ENCODE measurements at places on chromosomes 6 and 20. TPM values are rescaled to one million over a fixed set of nuclear protein-coding genes. Genes with fewer than 3 reads are reported as not detected.

GRCh38 chr20:12790859-12791258 lies 217.9 kb upstream of the SPTLC3 start:
- DNase-seq = no peak

The MARCKS gene
- 29.1 TPM for polyA plus RNA-seq

The RSPH4A gene
- 0.55 TPM for polyA plus RNA-seq

DNA sequence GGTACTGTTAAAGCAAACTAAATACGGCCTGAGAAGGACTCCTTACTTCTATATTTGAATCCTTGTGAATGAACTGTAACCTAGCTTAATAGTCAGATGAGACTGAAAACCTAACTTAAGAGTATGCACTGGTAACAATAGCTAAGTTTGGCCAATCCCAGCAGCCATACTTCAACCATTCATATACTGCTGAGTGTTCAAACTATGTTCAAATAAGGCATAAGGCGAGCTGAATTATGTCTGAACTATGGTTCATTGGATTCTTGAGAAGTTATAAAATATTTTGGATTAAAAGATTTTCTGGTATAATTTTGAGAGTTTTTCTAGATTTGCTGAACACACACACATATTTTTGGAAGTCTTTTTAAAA lies 2.2 kb downstream of the SMPDL3A start:
- no peak for DNase-seq

- peak; percentile 55 for DNase-seq
Observed at GRCh38 chr6:134372603-134373281, 54.8 kb upstream of the SGK1 start.

The JPH2 gene
- polyA plus RNA-seq = 7.5 TPM

The LTA gene
- polyA plus RNA-seq = 0.43 TPM

DNA sequence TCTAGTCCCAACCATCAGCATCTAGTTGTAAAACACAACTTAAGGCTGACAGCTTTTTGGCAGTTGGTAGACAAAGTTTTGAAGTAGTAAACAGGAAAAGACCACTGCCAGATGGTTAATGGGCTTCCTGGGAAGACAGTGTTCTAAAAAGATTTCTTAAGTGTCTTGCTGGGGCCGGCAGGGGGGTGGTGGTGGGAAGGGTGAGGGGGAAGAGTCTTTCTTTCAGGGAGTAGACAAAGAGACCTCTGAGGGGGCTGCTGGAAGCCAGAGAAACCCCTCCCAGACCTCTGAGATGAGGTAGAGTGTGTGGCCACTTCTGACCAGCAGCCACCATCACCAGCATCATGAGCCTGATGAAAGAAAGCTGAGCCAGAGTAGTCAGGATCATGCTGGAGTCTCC lies 784.9 kb downstream of the TENT5A start:
- DNase-seq = no peak

DNA sequence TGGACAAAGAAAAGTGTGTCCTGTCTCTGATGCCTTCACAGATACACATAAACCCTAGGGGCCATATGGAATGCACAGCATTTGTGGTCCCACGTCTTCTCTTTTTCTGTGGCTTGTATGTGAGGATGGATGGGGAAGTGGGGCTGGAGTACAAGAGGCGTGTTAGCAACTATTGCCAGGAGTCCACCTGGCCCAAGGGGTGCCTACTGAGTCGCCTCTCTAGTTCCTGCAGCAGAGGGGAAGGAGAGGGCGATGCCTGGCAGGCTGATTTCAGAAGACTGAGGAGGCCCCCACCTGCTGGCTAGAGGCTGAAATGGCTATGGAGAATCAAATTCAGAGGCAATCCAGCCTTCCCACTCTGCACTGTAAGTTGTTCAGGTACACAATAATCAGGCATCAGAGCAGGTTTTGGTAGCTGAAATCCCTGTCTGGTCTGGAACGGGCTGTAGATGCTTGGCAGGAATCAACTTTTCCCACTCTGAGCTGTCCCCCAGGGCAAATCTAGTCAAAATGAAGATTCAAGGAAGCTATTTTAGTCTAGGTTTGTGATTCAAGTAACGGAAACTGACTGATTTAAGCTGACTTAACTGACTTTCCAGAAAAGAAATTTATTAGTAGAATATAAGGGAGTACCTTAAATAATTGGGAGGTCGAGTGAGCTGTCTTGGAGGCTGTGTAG lies 14.9 kb upstream of the PPARD start:
- DNase-seq = peak; percentile 44

The CTCFL gene
- 0.01 TPM for polyA plus RNA-seq

The HLA-DQA1 gene
- 44.8 TPM for polyA plus RNA-seq

GRCh38 chr6:99905209-99906106 lies 88.6 kb downstream of the MCHR2 start:
- DNase-seq = no peak

The BCAS1 gene
- polyA plus RNA-seq = 0.15 TPM

- no peak for DNase-seq
Observed at GRCh38 chr6:144340541-144341371, 55.6 kb downstream of the UTRN start.

GRCh38 chr6:24093381-24093780 lies 32.6 kb upstream of the NRSN1 start:
- DNase-seq = no peak

GRCh38 chr6:6932968-6933367 lies 174.8 kb upstream of the RREB1 start:
- no peak for DNase-seq

DNA sequence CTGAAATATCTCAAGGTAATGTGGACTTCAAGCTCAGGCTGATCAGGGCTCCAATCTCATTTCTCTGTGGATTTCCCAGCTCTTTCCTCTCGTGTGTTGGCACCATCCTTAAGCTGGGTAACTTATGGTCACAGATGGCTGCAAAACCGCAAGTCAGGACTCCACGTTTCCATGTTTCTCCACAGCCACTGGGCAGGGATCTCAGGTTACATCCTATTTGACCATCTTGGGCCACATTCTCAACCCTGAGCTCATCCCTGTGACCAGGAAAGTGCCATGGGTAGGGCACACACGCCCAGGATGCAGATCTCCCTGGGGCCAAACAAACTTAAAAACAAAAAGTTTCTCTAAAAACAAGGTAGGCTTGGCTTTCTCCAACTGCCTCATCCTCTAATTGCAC lies 15.4 kb downstream of the RPS6KA2 start:
- no peak for DNase-seq

The TXLNB gene
- polyA plus RNA-seq = 6.1 TPM

The FERMT1 gene
- 4.7 TPM for polyA plus RNA-seq

- no peak for DNase-seq
Observed at GRCh38 chr6:38187325-38187724, 367.8 kb downstream of the ZFAND3 start.

DNA sequence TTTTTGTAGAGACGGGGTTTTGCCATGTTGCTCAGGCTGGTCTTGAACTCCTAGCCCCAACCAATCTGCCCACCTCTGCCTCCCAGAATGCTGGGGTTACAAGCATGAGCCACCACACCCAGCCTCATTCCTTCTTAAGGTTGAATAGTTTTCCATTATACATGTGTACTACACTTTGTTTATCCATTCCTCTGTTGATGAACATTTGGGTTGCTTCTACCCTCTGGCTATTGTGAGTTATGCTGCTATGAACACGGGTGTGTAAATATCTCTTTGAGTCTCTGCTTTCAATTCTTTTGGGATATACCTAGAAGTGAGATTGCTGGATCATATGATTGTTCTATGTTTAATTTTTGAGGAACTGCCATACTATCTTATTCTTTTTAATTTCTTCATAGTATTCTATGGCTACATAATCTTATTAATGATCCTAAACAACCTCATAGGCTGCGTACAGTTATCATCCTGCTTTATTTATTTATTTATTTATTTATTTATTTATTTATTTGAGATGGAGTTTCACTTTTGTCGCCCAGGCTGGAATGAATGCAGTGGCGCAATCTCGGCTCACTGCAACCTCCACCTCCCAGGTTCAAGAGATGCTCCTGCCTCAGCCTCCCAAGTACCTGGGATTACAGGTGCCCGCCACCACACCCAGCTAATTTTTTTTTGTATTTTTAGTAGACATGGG lies 49.2 kb upstream of the TLDC2 start:
- DNase-seq = no peak
